ELR (cell line): ENCODE measurements at places on chromosomes 7 and 10.

- DNase-seq, result no peak
Observed at GRCh38 chr7:114649689-114650088, 235.1 kb downstream of the FOXP2 start.

DNA sequence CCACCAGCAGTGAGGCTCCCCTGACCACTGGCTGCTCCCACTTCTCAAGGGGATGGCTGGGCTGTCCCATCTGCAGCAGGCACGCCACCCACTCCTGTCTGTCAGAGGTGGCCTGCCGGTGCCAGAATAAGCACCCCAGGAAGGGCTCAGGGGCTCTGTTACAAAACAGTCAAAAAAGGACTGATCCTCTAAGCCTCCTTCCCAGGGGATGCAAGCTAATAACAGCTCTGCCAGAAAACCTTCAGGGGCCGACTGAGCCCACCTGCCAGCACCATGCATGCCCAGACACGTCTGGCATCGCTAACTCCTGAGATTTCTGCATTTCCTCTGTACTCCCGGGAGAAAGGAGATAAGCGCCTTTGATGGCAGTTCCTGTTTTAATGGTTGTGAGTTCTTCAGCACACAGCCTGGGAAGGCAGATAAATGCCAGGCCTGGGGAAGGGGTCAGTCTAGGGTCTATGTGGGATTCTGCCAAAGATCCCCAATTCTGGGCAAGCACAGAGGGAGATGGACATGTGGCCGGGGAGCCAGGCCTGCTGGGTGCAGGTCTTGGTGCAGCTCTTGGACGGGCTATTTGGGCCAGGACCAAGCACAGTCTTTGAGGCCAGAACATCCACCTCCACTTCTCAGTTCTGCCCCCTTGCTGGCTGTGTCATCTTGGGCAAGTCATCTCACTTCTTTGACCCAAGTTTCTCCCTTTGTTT lies 128.4 kb downstream of the ARHGAP22 start:
- no peak for DNase-seq

DNA sequence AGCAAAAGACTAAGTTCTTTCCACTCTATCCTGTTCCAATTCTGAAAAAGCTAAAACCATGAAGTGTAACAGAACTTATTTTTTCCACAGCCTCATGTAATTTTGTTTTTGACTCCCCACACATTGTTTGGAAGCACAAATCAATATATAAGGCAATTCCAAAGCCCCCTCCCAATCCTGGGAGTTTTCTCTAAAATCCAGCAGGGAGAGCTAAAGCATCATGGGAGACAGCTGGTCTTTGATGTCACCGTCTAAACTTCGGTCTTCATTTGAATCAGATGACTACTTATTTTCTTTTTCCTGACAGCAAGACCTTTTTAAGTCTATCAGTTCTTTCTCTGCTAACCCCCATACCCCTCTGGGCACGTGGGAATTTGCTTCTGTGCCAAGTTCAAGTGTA lies 33.3 kb upstream of the PON1 start:
- no peak for DNase-seq

GRCh38 chr10:49744091-49744685 lies 17.9 kb downstream of the OGDHL start:
- DNase-seq, result no peak

GRCh38 chr7:38801786-38802185 lies 107.2 kb downstream of the VPS41 start:
- DNase-seq, result no peak

GRCh38 chr7:8284606-8285005 lies 22.6 kb upstream of the ICA1 start:
- no peak for DNase-seq

DNA sequence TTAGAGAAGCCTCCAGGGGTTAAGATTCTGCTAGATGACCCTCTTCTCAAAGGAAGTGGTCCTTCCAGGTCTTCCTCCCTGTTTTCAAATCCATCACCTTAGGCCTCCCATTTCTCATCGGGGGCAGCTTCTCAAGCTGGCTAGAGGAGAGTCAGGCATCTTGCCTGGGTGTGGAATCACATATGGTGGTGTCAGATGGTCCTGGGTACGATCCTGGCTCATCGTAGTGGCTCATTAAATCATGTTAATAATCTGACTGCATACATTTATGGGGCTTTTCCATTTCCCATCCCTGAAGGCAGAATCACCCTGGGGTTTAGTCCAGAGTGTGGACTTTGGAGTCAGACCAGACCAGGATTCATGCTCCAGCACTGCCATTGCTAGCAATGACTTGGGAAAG lies 132.6 kb downstream of the RPS24 start:
- no peak for DNase-seq

GRCh38 chr10:125961743-125962142 lies 65.4 kb downstream of the FANK1 start:
- DNase-seq, result no peak

GRCh38 chr10:7988989-7989388 lies 65.5 kb upstream of the GATA3 start:
- peak; percentile 6 for DNase-seq

DNA sequence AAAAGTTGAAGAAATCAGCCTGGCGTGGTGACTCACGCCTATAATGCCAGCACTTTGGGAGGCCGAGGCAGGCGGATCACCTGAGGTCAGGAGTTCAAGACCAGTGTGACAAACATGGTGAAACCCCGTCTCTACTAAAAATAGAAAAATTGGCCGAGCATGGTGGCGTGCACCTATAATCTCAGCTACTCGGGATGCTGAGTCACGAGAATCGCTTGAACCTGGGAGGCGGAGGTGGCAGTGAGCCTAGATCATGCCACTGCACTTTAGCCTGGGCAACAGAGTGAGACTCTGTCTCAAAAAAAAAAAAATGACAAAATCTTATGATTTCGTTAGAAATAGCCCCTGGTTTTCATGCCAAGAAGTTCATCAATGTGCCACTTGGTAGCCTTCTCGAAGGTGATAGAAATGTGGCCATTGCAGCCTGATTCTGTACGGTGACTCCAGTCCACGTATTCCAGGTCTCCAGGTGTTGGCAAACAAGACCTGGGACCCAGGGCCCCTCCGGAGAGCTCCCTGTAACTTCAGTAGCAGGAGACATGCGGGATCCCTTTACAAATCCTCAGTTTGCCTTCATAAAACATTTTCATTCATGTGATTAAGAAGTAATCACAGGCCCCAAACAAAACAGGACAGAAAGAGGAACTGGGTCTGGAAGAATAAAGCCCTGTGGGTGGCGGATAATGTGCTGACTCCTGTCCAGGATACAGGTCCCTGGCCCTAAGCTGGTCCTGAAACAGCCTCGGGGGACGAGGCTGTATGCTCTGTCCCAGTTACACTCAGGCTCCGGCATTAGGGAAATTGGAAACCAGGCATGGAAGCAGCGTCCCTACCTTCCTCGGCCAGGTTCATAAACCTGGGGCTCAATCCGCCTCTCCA lies 207.3 kb upstream of the SH2B2 start:
- DNase-seq, result no peak

- DNase-seq, result no peak
Observed at GRCh38 chr10:67114945-67115344, 189.1 kb downstream of the LRRTM3 start.

GRCh38 chr10:45261243-45261775 lies 54.1 kb downstream of the OR13A1 start:
- no peak for DNase-seq

- DNase-seq, result peak; percentile 95
Observed at GRCh38 chr10:35058134-35058533, 32.0 kb downstream of the CUL2 start.

- DNase-seq, result no peak
Observed at GRCh38 chr10:72076756-72077155, 11.6 kb downstream of the SPOCK2 start.

- peak; percentile 23 for DNase-seq
Observed at GRCh38 chr7:116772926-116773749, 89.2 kb upstream of the CAPZA2 start.

- DNase-seq, result no peak
Observed at GRCh38 chr7:69517985-69518704, 80.1 kb upstream of the AUTS2 start.

DNA sequence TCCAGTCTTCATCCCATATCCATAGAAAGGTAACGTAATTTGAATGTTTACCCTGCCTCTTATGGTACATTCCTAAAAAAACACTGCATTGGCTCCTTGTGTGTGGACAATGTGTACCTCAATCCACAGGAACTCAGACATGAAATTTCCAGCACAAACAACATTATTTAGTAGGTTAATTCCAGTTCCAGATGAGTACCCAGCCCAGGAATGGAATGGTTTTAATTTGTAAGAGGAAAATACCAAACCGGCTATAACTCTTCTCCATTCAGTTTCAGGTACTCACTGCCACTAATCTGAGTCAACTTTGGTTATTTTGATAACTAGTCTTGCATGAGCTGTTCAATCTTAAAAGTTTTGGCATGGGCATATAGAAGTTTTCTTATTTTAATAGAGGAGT lies 39.0 kb downstream of the TFPI2 start:
- DNase-seq, result no peak

DNA sequence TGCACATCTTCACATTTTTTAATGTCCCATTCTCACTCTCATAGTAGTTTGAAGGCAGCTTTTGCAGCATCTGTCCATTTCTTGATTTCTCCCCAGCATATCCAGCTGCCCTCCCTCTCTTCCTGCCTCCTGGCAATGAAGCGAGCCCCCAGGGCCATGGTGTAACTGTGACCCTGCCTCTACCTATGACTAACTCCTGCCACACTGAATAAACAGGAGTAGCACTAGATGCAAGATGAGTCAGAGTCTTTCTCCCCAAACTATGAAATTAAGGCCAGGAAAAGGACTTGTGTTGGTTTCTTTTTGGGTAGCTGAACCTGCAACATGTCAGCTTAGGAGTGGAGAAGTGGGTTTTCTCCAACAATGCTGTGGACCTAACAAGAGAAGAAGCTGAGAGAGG lies 329.0 kb downstream of the RNLS start:
- DNase-seq, result peak; percentile 92

DNA sequence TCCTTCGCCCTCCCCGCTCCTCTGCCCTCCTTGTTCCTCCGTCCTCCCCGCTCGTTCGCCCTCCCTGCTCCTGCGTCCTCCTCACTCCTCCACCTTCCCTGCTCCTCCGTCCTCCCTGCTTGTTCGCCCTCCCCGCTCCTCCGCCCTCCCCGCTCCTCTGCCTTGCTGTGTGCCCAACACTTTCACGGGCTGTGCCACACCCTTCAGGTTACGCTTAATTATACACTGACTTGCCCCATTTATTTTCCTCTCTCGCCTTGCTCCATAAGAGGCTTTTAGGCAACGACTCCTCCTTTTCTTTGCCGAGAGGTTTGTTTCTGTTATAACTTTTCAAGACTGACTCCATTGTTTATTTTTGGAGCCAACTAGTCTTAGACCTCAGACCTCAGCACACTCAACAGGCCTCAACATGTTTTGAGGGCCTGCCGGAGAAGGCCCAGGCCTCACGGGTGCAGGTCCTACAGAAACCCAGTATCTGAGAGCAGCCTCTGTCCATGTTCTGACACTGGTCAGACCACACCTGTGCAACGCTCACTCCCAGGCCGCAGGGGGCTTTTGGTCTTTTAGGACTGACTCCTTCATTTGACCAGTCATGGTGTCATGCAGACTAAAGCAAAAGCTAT lies 18.2 kb upstream of the PRKAG2 start:
- DNase-seq, result no peak

DNA sequence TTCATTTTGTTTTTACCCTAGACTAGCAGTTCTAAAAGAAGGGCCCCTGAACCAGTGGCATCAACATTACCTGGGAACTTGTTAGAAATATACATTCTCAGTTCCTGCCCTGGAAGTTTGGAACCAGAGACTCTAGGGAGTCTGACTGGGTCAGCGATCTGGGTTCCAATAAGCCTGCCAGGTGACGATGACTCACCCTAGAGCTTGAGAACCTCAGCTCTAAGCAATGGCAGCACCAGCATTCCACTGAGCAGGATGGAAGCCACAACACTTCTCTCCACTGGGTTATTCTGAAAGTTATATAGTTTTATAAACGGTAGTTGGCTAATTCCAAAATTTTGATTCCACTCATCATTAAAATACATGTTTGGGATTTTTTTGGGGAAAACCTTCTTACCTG lies 97.0 kb upstream of the AMPH start:
- peak; percentile 38 for DNase-seq

- DNase-seq, result no peak
Observed at GRCh38 chr7:50331564-50332208, 27.2 kb downstream of the IKZF1 start.

DNA sequence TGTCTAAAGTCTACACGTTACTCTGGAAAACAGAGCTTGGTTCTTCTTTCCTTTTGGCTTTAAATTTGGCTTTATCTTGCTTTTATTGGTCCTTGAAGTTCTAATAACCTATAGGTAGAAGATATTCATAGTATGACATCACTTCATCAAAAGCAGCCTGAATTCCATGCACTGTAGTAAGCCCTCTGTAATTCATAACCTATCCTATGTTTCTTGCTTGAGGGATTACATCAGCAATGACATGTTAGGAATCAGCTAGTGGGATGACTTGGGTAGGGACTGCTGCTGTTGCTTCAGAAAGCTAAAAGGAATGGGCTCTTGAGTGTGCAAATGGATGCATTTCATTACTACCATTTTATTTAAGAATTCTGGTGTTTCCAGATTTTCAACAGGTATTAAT lies 184.9 kb downstream of the PTEN start:
- no peak for DNase-seq

GRCh38 chr10:44571701-44572100 lies 186.8 kb upstream of the CXCL12 start:
- peak; percentile 42 for DNase-seq

DNA sequence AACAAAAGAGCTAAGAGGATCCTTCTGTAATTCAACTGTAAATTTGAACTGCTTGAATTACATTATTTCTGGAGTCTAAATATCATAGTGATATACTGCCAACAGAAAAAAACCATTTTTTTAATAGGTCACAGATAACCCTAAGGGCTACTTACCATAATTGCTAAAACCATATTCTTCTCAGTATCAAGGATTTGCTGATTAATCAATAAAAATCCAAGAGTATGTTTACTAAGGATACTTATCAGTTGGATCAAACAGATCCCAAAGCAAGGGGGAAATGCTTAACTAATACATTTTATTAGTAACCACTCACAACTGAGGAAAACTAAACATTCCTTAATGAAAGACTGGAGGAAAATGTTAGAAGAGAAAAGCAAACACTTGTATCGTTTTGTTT lies 166.0 kb downstream of the PIP4K2A start:
- DNase-seq, result no peak

DNA sequence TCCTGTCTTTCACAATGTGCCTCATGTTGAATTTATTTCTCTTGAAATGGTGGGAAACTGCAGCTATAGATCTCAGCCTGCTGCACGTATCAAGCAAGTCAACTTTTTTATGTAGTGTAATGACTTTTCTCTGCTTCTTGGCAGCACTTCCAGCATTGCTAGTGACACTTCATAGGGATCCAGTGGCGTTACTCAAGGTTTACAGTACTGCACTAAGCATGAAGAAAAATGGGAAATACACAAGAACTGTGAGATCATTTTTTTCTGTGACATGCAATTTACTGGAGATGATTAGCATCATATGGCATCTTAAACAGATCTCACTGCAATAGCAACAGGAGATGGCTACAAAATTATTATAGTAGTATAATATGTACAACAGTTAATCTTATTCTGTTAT lies 90.9 kb downstream of the POLR1F start:
- DNase-seq, result no peak

- no peak for DNase-seq
Observed at GRCh38 chr7:64045301-64046040, at the start of gene ZNF727. Gene ZNF727 (plus strand): TSS chr7:64045434. CDS start chr7:64045622, 188 bp downstream.
